Cerebellum (tissue), 4 donors: ENCODE measurements at places on chromosomes 1 and 21. TPM values are rescaled to one million over a fixed set of nuclear protein-coding genes. Genes with fewer than 3 reads are reported as not detected.

Gene CHI3L2
- total RNA-seq: not detected

Gene ALX3
- total RNA-seq: not detected

Gene GUCA2A
- not detected for total RNA-seq

Gene OR6N1
- total RNA-seq: not detected

Gene DCDC2B
- total RNA-seq: not detected

Gene CD160
- not detected for total RNA-seq

Gene FCN3
- not detected for total RNA-seq
